ENCODE measurements at places on chromosomes 12 and 14.
A peak's percentile ranks its signal among the peaks of the same experiment; 100 is the strongest.

- DNase-seq, result peak; percentile 85
Measured at GRCh38 chr12:101616027-101616494, 21.3 kb downstream of the MYBPC1 start.

- DNase-seq, result no peak
Measured at GRCh38 chr12:107318806-107319532, 225.6 kb upstream of the CRY1 start.

- DNase-seq, result no peak
Measured at GRCh38 chr14:65637780-65638179, 225.2 kb downstream of the FUT8 start.

- DNase-seq, result no peak
Measured at GRCh38 chr12:103806803-103807202, 34.2 kb downstream of the NT5DC3 start.

- DNase-seq, result no peak
Measured at GRCh38 chr14:61501714-61502458, 180.5 kb downstream of the PRKCH start.

GRCh38 chr12:90355711-90356355 lies 599.1 kb downstream of the CCER1 start:
- no peak for DNase-seq

GRCh38 chr14:98542316-98542715 lies 729.7 kb downstream of the BCL11B start:
- DNase-seq, result no peak

DNA sequence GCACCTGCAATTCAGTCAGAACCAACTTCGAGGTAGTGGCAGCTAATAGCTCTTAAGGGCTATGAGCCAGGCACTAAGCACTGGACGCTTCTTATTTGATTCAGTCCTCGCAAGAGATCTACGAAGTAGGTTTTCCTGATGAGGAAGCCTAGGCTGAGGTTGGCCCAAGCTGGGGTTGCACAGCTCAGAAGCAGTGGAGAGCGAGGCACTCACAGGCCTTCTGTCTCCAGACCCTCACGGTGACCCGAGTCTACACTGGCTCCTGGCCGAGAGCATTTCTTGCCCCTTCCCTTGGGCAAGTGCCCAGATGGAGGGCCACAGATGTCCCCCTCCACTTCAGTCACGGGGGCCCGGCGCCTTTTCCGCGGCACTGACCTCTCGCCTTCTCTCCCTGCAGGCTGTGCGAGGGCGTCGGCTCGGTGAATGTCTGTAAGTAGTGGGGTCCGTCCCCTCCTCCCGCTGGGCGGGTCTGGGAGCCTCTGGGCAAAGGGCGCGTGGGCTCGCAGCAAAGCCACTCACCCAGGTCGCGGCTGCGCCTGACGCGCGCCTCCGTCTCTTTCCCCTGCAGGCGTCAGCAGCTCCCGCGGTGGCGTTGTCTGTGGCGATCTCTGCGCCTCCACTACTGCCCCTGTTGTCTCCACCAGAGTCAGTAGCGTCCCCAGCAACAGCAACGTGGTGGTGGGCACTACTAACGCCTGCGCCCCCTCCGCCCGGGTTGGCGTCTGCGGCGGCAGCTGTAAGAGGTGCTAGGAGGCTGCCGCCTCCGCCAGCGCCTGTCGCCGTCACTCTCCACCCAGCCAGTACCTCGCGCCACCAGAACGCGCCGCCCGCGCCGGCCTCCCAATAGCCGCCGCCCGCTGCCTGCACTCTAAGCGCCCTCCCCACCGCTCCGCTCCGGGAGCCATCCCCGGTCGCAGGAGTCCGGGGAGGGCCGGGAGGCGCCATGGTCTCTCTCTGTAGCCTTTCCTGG lies 13.1 kb downstream of the KRT83 start:
- DNase-seq, result no peak

All from LNCaP clone FGC (cell line).